ENCODE measurements at places on chromosomes 16 and 17.

DNA sequence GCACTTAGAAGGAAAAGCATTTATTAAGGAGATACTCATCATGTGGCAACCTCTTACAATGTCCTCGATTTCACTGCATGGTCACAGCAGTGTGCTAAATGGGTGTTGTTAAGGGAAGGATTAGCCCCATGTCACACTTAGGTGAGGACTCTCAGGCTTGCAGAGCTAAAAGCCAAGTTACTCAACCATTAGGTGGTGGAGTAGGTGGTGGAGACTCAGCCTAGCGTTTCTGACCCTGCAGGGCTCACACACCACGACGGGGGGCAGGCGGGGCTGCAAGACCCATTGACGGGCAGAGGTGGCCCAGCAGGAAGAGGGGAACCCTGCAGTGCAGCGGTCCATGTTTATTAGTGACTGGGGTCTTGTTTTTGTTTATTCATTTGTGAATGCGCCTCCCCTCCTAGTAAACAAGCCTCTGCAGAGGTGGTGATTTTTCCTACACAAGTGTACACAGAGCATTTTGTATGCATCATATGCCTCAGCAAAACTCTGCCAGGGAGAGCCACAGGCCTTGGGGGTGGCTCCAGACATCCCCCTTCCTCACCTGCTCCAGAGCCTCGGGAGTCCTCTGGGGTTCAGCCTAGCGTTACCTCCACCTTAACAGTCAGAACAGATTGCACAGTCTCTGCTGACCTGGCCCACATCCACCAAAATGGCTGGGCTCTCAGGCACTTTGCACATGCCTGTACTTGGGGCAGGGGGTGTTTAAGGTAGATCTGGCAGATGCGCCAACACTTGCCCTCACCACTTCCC, 216.7 kb downstream of the C16orf95 start:
- DNase-seq = no peak

GRCh38 chr17:72677714-72678390, 414.6 kb downstream of the SLC39A11 start:
- no peak for DNase-seq

GRCh38 chr17:81717049-81717765, 5.1 kb downstream of the SLC25A10 start:
- no peak for DNase-seq

GRCh38 chr17:43877451-43878155, 29.7 kb downstream of the MPP2 start:
- DNase-seq = no peak

GRCh38 chr16:54268766-54269165, 17.8 kb downstream of the IRX3 start:
- DNase-seq = no peak

DNA sequence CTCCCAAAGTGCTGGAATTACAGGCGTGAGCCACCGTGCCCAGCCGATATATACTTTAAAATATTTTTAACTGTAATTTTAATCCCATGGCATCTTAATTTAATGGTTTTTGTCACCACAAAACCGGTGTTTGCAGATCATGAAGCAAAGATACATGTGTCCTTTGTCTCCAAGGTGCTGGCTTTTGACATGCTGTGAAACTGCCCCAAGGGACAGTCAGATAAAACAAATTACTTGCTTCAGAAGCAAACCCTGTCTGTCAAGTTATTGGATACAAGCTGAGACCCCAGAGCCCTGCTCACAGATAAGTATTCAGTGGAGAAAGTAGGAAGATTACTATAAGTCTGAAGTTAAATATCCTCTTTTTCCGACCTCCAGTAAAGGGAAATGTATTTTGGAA, 39.8 kb downstream of the ARL4D start:
- no peak for DNase-seq
